SW480 (cell line): ENCODE measurements at places on chromosomes 1 and 21.

- no peak for DNase-seq
Measured at GRCh38 chr21:33127868-33128242, 57.9 kb downstream of the OLIG1 start.

- no peak for DNase-seq
Measured at GRCh38 chr1:31617218-31617915, at the start of gene HCRTR1. Gene HCRTR1 (plus strand): TSS chr1:31617689. CDS start chr1:31619193, 1,504 bp downstream.

GRCh38 chr1:159302095-159302494, at the start of gene FCER1A:
Gene FCER1A (plus strand): TSS chr1:159302336. CDS start chr1:159302365, 29 bp downstream.
- no peak for DNase-seq

GRCh38 chr1:221161571-221162041, 282.4 kb downstream of the HLX start:
- DNase-seq, result no peak

DNA sequence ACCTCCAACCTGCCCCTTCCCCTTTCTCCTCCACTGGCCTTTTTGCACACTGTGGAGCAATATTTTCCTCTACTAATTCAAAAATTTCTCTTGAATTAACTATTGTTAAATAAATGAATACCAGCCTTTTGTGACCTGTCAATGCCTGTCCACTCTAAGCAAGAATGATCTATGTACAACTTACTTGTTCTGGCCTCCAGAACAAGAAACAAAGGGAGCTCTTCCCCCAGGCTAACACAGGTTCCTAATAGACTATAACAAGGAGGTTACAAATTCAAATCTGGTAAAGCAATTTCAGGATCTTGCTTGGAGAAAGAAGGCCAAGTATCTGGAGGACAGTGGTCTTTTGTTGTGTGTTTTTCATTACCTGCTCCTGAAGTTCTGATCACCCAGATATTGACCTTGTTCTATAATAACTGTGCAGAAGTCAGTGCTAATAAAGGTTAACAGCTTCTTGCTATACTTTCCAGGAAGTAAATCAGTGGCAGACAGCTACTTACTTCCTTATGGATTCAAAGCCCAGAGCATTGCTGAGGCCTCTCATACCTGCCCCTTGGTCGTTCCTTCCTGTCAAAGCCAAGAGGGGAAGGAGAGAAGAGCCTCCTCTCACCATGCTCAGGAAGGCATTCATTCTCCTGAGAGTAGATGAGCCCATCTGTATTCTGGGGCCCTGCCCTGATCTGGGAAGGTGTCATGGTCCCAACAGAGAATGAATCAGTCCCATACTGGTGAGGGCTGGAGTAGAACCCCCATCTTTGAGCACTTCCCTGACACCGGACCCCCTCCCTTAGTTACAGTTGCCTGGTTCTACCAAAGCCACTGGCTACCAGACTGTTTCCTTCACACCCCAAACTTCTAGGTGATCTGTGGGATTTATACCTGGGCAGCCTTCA, 56.8 kb downstream of the DESI2 start:
- DNase-seq, result no peak

DNA sequence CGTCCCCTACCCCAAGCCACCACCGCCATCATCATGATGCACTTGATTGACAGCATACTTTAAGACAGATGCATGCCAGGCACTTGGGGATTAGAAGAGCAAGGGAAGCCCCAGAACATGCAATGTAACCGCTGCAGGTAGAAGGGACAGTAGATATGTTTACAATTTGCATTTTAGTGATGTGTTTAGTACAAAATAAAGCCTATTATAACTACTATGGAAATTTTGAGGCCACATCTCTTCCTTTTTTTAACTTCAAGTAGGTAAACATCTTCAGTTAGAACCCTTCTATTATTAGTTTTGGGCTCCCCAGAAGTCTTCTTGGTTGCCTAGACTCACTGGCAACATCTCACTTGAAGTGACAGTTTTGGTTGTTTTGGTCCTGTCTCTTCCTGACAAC, 25.3 kb downstream of the CR1L start:
- DNase-seq, result no peak

DNA sequence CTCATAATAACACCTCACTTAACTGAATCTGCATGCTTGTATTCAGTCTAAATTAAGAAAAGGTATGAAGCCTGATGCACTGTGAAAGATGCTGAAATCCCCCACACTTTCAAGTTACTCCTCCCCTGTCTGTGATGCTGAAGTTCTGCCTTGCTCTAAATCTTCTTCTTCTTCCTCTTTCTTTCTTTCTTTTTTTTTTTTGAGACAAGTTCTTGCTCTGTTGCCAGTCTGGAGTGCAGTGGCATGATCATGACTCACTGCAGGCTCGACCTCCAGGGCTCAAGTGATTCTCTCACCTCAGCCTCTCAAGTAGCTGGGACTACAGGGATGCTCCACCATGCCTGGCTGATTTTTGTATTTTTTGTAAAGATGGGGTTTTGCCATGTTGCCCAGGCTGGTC, 231.0 kb upstream of the B3GALT2 start:
- no peak for DNase-seq

GRCh38 chr21:41717573-41718330, 49.1 kb downstream of the RIPK4 start:
- no peak for DNase-seq

DNA sequence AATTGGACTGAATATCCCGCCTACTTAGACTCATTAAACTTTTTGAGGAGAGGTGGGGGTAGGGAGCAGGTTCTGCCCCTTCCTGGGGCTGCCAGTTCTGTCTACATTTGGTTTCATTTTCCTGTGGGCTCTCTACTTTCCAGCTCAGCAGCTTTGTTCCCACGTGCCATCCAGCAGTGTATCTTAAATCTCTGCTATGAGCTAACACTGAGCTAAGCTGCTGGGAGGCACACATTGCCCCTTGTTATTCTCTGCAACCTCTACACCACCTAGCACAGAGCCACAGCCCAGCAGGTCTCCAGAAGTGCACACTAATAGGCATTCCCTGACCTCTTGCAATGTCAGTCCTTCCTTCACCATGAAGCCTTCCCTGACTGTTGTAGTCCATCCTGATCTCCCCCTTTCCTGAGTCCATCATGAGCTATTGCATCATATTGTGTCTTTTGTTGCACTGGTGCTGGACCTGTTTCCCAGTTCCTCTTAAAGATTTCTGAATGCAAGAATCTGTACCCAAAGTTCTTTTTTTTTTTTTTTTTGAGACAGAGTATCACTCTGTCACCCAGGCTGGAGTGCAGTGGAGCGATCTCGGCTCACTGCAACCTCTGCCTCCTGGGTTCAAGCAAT, 28.7 kb upstream of the NRDC start:
- DNase-seq, result no peak

- DNase-seq, result no peak
Measured at GRCh38 chr1:77193951-77194350, 25.3 kb downstream of the PIGK start.

- DNase-seq, result no peak
Measured at GRCh38 chr21:15300131-15300530, 235.3 kb upstream of the NRIP1 start.

GRCh38 chr1:157193702-157194391, 55.7 kb upstream of the ETV3 start:
- peak; percentile 71 for DNase-seq

DNA sequence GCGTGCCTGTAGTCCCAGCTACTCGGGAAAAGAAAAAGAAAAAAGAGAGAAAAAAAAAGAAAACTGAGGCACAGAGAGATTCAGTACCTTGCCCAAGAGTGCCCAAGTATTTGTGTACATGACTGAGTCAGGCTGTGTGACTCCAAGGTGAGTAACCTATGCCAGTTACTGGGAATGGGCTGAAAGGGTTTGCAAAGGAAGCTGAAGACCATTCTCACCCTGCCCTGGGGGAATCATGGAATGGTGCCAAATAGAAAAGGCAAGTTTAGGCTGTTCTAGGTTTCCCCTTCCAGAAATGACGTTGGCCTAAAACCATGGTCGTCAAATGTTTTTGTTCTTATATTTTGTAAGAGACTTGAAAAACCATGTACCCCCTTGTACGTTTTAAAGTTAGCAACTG, 37.9 kb upstream of the LRIG2 start:
- DNase-seq, result no peak

GRCh38 chr1:108831225-108831624, 25.7 kb downstream of the AKNAD1 start:
- peak; percentile 49 for DNase-seq

DNA sequence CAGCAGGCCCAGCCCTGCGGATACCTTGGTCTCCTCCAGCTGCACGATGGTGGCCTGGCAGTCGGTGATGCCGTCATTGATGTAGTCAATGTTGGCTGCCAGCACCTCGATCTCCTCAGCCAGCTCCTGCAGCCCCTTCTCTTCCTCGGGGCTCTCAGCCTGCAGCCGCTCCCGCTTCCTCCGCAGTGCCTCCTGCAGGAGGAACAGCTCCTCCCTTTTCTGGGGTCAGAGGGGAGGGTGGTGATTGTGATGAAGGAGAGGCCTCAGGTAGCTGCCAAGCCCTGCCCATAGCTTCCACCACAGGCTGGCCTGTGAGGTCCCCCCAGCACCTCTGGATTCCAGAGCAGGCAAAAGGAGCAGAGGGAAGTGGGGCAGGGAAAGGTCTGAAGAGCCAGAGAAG, 33.4 kb downstream of the KIF21B start:
- DNase-seq, result no peak

DNA sequence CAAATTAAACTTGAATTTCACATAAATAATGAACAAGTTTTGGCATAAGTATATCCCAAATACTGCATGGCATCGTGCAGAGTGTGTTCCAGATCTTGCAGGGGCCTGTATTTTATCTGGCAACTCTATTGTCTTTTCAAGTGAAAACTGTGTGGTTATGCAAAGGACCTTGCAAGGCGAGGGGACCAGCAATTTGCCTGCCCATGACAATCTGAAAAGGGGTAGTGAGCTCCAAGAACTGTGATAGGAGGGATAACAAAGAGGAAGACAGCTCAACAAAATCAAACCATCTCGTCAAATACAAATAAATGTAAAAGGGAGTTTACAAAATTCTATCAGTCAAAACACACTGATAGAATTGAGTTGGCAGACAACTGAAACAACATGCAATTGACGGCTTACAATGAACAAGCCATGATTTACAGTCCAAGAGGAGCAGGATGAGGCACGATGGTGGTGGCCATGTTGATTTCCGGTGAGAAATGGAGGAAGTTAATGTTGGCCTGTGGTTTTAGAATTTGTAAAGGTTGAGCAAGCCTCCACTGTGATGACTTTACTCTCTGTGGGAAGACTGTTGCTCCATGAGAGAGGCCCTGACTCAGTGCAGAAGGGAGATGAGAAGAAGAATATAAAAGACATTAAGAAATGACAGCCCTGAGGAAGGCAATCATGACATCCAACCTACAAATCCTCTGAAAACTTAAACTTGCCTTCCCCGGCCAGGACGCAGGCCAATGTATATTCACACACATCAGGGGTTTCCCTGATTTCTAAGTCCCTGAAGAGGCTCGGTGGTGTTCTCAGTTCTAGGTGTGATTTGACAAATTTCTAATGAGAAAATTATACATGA, 132.2 kb downstream of the ADSS2 start:
- no peak for DNase-seq

GRCh38 chr1:244783138-244783537, 52.3 kb upstream of the COX20 start:
- DNase-seq, result no peak

DNA sequence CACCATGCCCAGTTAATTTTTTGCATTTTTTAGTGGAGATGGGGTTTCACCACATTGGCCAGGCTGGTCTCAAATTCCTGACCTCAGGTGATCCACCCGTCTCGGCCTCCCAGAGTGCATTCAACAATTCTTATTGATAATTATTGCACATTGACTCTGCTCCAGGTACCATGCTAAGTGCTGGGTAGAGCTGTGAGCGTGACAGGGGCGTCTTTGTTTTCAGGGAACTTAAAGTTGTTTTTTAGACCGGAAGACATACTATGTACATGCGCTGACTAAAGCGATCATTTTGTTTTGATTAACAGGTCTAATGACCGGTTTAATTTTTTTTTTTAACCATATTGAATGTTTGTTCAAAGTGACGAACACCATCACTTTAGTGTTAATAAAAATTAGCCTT, 4.0 kb downstream of the CD247 start:
- DNase-seq, result no peak

DNA sequence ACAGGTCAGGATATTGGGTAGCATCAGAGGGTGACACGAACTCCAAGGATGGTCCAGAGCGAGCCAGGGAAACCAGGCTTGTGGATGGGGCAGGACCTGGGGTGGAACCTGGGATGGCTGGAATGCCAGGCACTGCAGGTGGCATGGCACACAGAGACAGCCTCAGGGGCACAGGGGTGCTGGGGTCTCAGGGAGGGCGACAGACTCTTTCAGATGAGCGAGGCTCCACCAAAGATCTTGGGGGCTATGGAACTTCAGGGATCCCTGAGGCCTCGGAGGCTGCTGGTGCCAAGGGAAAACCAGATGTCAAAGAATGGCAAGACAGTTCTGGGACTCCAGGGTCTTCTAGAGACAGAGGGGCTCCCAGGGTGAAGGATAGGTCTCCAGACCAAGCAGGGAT, 21.4 kb downstream of the IGFN1 start:
- DNase-seq, result no peak

- DNase-seq, result no peak
Measured at GRCh38 chr21:28159396-28159795, 833.3 kb downstream of the LTN1 start.

DNA sequence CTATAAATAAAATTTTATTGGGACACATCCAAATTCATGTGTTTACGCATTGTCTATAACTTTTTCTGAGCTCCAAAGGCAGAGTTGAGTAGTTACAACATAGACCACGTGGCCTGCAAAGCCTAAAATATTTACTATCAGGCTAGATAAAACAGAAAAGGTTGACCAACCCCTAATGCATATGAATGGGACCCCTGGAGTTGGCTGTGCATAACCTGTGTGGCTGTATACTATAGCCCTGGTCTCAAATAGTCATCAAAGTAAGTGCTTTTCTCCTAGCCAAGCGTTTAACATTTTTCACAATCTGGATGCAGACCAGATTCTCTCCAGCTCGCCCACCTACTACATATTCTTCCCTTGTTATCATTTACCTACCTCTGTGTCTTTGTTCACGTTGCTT, 60.4 kb downstream of the CYYR1 start:
- no peak for DNase-seq

- no peak for DNase-seq
Measured at GRCh38 chr21:9753943-9754342, 767.4 kb upstream of the TPTE start.
